ENCODE measurements at places on chromosomes 1 and 21. TPM values are rescaled to one million over a fixed set of nuclear protein-coding genes. Genes with fewer than 3 reads are reported as not detected.

The ALX3 gene
- total RNA-seq, result not detected

The ATF3 gene
- total RNA-seq, result 67.0 TPM

The TAF13 gene
- 123 TPM for total RNA-seq

The SLC22A15 gene
- total RNA-seq, result 34.2 TPM

The USH2A gene
- total RNA-seq, result not detected

The BARHL2 gene
- total RNA-seq, result not detected

The DCST1 gene
- total RNA-seq, result not detected

The PTPN22 gene
- 0.57 TPM for total RNA-seq

The ZBTB18 gene
- total RNA-seq, result 9.9 TPM

The E2F2 gene
- 0.36 TPM for total RNA-seq

The CD1E gene
- not detected for total RNA-seq

The KRTAP19-5 gene
- total RNA-seq, result not detected

The NOTCH2NLA gene
- total RNA-seq, result 46.5 TPM

The OPRD1 gene
- not detected for total RNA-seq

All from nasal cavity respiratory epithelium epithelial cell of viscerocranial mucosa (primary cell).